ENCODE measurements at places on chromosomes 2 and 18. TPM values are rescaled to one million over a fixed set of nuclear protein-coding genes. Genes with fewer than 3 reads are reported as not detected.

DNA sequence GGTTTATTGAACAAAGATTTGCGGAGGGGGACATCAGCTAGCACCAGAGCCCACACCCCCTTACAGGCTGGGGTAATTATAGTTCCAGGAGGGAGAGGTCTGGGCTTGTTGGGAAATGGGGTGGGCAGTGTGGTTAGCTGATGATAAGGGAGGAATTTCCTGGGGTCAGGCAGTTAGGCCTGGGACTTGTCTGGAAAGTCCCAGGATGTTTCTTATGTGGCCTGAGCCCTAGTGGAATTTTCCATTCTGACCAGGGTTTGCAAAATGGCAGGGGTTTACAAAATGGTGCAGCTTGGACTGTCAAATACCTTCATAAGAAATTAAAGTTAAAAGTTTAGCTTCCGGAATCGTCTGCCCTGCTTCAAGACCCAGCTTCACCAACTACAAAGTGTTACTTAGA, 199.1 kb downstream of the FBXO15 start:
- peak; percentile 50 for DNase-seq

- DNase-seq: no peak
Observed at GRCh38 chr18:10928011-10928771, 221.2 kb downstream of the PIEZO2 start.

DNA sequence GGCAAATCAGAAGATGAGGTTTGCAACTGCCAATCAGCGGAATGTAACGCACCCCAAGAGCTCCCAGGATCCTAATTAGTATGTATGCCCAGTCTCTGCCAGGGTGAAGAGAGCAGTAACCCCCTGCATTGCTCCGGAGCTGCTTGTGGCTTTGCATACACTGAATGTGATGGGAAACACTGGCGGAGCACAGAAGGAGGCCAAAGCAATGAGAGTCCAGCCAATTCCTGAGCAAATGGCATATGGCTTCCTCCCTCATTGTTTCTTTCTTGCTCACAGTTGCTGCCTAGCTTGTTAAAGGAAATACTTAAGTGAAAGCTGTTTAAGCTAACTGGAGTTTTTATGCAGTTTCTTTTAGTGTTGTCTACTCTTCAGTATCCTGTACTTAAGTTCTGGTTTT, 343.5 kb upstream of the NT5C1B start:
- DNase-seq: no peak

- peak; percentile 80 for DNase-seq
Observed at GRCh38 chr2:232588680-232589585, 38.4 kb downstream of the EIF4E2 start.

DNA sequence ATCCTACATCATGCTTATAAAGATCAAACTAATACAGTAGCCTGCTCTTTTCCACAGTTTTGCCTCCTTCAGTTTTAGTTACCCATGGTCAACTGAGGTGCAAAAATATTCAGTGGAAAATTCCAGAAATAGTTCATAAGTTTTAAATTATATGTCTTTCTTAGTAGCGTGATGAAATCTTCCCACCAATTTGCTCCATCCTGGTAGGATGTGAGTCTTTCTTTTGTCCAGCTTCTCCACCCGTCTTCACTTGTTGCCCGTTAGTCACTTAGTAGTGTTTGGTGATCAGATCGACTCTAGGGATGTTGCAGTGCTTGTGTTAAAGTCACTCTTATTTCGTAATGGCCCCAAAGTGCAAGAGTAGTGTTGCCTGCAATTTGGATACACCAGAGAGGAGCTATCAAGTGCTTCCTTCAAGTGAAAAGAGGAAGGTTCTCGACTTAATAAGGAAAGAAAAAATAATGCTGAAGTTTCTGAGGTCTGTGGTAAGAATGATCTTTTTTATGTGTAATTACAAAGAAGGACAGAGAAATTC, 57.0 kb downstream of the CEP192 start:
- DNase-seq: no peak

DNA sequence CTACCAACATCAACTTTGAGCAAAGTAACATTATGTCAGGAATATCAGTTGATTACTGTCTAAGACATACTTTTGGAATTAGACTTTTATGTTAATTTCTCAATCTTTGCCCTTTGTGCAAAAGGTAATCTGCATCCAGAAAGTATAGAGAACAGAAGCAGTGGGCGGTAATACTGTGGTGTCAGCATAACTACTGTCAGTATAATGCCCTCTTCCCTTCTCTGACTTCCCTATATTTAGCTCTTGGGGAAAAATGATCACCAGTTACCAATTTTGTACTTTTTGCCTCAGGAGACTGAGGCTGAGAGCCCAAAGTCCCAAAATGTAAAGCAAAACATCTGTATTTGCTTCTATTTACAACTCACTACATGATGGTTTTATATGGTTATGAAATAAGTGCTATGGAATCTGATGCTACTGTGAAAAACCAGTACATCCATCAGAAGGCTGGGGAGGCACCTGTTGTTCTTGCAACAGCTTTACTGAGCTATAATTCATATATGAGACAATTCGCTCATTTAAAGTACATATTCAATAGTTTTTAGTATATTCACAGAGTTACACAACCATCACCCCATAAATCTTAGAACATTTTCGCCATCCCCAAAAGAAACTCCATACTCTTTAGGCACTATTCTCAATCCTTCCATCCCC, 51.3 kb upstream of the CD302 start:
- no peak for DNase-seq

GRCh38 chr18:6327485-6327884, 87.2 kb downstream of the L3MBTL4 start:
- no peak for DNase-seq

The IL36RN gene
- total RNA-seq: 1.9 TPM

The PDCD1 gene
- not detected for total RNA-seq

The SULT1C4 gene
- not detected for total RNA-seq

The IL36B gene
- total RNA-seq: not detected

The USP14 gene
- 22.3 TPM for total RNA-seq

The HEATR5B gene
- total RNA-seq: 20.4 TPM

The TBC1D8 gene
- 25.3 TPM for total RNA-seq

Measured in bronchial epithelial cell (primary cell).